ENCODE measurements at places on chromosomes 11 and 22. TPM values are rescaled to one million over a fixed set of nuclear protein-coding genes. Genes with fewer than 3 reads are reported as not detected.

- H3K4me1 ChIP-seq, result no peaks in the 10 kb centered on the region
- H3K27ac ChIP-seq, result no peak overlapping the region
- no peaks in the 10 kb centered on the region for H3K27me3 ChIP-seq
- no peak for DNase-seq
- no peaks in the 10 kb centered on the region for H3K36me3 ChIP-seq
Observed at GRCh38 chr11:103453915-103454709, 344.9 kb downstream of the DYNC2H1 start.

GRCh38 chr11:71358122-71358728, 90.0 kb downstream of the DHCR7 start:
- no peaks in the 10 kb centered on the region for H3K27me3 ChIP-seq
- H3K27ac ChIP-seq, result no peak overlapping the region
- no peak overlapping the region for H3K4me3 ChIP-seq
- H3K36me3 ChIP-seq, result no peaks in the 10 kb centered on the region
- H3K4me1 ChIP-seq, result no peaks in the 10 kb centered on the region

DNA sequence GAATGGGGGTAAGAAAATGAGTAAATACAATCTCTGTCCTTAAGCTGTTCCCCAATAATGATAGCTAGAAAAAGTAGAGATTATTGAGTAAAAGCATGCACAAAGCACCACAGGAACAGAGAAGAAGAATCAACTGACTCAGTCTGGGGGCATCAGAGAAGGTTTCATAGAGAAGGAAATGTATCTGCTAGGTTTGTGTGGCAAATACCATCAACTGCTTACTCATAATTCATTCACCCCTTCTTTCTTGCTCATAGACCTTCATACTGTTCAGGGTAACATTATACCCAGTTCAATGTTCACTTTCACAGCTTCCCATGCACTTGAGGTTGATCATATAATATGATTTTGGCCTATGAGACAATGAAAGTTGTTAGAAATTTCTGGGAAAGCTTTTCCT, 85.2 kb upstream of the SCUBE2 start:
- no peak overlapping the region for H3K4me3 ChIP-seq
- no peaks in the 10 kb centered on the region for H3K27me3 ChIP-seq
- H3K36me3 ChIP-seq, result peaks cover 13% of the 10 kb centered on the region
- H3K27ac ChIP-seq, result no peak overlapping the region
- no peak for DNase-seq

DNA sequence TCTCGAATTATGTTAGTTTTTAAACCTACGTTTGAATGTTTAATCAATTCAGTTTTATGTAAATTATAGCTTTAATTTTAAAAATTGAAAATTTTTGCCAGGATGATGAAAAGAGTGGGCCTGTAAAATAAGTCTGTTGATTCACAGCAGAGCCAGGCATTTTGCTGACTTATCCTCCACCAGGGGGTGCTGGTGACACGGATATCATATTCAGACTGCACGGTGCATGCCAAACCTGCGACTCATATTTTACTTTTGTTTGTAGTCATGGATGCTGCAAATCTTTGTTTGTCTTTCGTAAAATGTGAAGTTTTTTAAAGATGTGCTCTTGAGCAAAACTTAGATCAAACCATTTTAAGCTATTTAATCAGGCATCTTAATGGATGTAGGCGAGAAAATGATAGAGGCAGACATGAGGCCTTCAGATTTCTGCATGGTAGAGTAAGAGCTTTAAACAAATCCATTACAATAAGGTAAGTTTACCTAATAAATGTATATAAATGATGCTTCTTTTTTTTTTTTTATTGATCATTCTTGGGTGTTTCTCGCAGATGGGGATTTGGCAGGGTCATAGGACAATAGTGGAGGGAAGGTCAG, 3.6 kb upstream of the OR8B3 start:
- H3K4me1 ChIP-seq, result no peaks in the 10 kb centered on the region
- no peak overlapping the region for H3K4me3 ChIP-seq
- no peaks in the 10 kb centered on the region for H3K27me3 ChIP-seq
- H3K36me3 ChIP-seq, result no peaks in the 10 kb centered on the region
- peak; percentile 86 for DNase-seq

DNA sequence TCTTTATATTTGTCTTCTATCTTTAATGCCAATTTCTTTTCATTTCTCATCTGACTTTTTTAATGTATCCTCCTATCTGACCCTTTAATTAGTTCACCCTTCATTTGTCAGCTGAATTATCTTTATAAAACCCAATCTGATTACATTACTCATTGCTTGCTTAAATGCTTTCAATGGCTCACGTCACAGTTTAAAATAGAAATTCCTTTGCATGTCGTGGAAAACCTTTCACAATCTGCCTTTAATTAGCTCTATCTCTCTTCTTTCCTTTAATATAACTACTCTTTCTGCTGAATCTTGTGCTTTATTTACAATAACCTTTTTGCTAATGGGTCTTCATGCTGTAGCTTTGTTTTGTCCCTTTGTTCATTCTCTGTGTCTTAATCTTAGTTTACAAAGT, 125.7 kb downstream of the DYNC2H1 start:
- H3K4me3 ChIP-seq, result no peak overlapping the region
- H3K27me3 ChIP-seq, result no peaks in the 10 kb centered on the region
- no peaks in the 10 kb centered on the region for H3K36me3 ChIP-seq
- no peak overlapping the region for H3K27ac ChIP-seq
- no peaks in the 10 kb centered on the region for H3K4me1 ChIP-seq

Gene MMP27
- total RNA-seq, result 0.33 TPM

Gene GLYAT
- total RNA-seq, result not detected

Gene OLFML1
- 7.9 TPM for total RNA-seq
